Activated T-cell treated with anti-CD3 and anti-CD28 coated beads, Interleukin-2, amount 50 U/mL, for 24 hours (primary cell): ENCODE measurements at places on chromosomes 1 and 21.

DNA sequence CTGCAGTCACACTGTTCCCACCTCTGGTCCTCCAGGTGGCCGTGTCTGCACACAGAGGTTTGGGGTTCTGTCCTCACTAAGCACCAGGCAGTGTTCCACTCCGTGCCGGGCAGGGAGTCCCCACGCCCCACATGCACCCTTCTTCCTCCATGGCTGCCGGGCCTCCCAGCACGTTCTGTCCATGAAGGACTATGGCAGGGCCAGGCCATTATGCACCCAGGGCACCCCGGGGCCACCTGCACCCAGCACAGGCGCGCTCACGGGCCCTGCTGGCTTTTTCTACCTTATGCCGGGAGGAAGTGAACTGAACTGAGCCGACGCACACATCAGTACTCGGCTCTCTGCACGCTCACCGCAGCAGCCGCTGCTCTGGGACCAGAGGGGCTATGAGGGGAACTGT, 10.3 kb downstream of the PANK4 start:
- H3K27ac ChIP-seq: no peak overlapping the region
- H3K36me3 ChIP-seq: peaks cover 78% of the 10 kb centered on the region
- H3K27me3 ChIP-seq: no peaks in the 10 kb centered on the region
- no peak overlapping the region for H3K4me3 ChIP-seq
- H3K4me1 ChIP-seq: no peaks in the 10 kb centered on the region
- DNase-seq: no peak

GRCh38 chr1:175390081-175390481, 197.5 kb upstream of the KIAA0040 start:
- peaks cover 5% of the 10 kb centered on the region for H3K27me3 ChIP-seq
- no peak overlapping the region for H3K4me3 ChIP-seq
- no peak for DNase-seq
- no peaks in the 10 kb centered on the region for H3K36me3 ChIP-seq
- H3K27ac ChIP-seq: no peak overlapping the region

- H3K4me3 ChIP-seq: peak within 1 kb of the TSS; percentile 90
- H3K27ac ChIP-seq: peak within 1 kb of the TSS; percentile 96
- DNase-seq: peak; percentile 93
- no peaks in the 10 kb centered on the region for H3K27me3 ChIP-seq
These were observed at the start of gene AURKAIP1 for GRCh38 chr1:1374929-1375662. TSS of gene AURKAIP1 (minus strand) at chr1:1375207. CDS start at chr1:1374756, 451 bp downstream.

DNA sequence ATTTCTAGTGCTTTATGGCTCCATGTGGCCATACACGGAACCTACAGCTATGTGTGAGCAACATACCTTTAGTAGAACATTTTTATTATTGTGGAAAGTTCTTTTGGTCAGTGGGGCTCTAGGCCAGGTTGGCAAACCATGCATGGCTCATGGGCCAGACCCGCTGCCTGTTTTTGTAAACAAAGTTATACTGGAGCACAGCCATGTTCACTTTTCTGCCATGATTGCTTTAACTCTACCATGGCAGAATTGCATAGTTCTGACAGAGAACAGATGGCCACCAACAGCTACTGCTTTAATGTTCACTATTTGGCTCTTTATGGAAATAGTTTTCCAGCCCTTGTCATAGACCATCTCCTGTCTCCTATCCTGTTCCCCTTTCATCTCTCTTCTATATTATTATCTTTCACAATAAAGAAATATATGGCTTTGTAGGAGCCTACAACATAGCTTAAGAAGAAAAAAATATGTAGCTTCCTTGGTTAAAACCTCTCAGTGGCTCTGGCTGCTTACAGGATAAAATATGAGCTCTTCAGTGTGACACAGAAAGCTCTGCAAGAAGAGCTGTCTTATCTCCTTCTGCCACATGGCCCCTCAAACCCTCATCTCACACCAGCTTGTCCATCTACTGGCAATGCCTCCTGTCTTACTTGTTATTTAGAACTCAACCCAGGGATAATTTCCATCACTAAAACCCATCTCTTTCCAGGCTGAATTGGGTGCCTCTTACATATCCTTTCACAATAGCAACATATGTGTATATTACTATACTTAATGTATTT, 54.6 kb upstream of the RWDD3 start:
- DNase-seq: no peak
- H3K27me3 ChIP-seq: peaks cover 23% of the 10 kb centered on the region
- no peak overlapping the region for H3K4me3 ChIP-seq
- H3K36me3 ChIP-seq: no peaks in the 10 kb centered on the region
- H3K4me1 ChIP-seq: no peaks in the 10 kb centered on the region

GRCh38 chr1:101183388-101183699, 53.5 kb upstream of the S1PR1 start:
- H3K27ac ChIP-seq: peak overlapping the region; percentile 34
- DNase-seq: no peak
- H3K4me3 ChIP-seq: no peak overlapping the region
- peaks cover 79% of the 10 kb centered on the region for H3K4me1 ChIP-seq

DNA sequence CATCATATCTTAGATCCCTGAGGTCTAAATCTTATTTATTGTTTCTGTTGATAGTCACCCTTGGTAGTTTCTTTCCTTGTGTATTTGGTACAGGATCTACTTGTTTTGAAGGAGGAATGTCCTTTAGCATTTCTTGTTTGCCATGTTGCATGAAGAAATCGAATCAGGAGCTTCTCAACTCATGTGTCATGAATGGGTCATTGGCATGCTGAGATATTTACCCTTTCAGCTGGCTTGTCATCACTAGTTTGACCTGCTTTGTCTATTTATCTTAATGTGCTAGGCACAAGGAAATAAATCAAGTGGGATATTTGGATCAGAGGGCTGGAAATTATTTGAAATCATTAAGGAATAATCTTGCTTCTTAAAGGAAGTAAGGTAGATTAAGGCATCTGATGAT, 23.8 kb downstream of the THEM4 start:
- no peak overlapping the region for H3K27ac ChIP-seq
- DNase-seq: no peak
- peaks cover 1% of the 10 kb centered on the region for H3K4me1 ChIP-seq
- H3K27me3 ChIP-seq: no peaks in the 10 kb centered on the region

DNA sequence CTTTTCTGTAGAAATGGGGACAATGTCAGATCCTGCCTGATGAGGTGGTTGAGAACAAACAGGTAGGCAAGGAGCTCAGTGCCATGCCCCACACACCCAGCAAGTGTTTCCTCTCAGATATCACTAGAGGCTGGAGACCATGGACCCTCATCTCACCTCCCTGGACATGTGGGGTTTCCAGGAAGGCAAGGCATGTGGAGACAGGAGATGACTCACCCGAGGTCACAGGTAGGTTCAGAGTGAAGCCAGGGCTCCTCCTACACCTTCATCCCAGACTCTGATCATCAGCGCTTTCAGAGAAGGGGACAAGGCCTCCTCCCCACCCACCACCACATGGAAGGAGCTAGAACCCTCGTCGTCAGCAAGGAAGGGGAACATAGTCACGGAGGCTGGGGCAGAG, 69.2 kb downstream of the MATN1 start:
- peak overlapping the region; percentile 86 for H3K27ac ChIP-seq
- no peak for DNase-seq
- H3K27me3 ChIP-seq: peaks cover 35% of the 10 kb centered on the region
- H3K4me1 ChIP-seq: no peaks in the 10 kb centered on the region
- no peak overlapping the region for H3K4me3 ChIP-seq

- no peaks in the 10 kb centered on the region for H3K36me3 ChIP-seq
- no peak overlapping the region for H3K4me3 ChIP-seq
These were observed 98.1 kb downstream of the ADSS2 start for GRCh38 chr1:244353551-244354091.

DNA sequence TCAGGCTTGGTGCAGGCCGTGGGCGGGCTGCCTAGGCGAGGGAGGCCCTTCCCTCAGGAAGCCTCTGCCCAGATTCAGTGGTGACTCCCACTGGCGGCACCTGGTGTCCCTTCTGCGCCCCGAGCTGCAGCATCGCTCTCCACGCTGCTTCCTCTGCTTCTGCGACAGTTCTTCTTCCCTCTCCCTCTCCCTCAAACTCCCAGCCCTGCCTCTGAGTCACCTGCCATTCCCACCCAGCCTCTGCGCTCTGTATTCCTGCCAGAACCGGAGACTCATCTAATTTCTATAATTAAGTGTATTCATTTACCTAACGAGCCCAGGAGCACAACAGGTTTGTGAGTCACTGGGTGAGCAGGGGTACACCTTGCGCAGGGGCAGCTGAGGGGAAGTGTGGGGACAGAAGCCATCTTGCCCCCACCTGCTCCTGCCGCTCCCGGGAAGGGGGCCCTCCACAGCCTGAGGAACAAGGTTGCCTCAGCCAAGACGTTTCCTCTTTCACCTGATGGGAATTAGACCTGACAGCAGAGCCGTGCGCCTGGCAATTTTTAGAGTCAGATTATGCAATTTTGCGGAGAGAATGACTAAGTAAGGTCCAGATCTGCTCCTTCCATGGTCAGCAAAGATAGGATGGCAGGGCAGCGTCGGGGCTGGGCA, 19.4 kb downstream of the KCNC4 start:
- H3K27ac ChIP-seq: no peak overlapping the region
- peaks cover 50% of the 10 kb centered on the region for H3K36me3 ChIP-seq
- no peak for DNase-seq
- H3K4me3 ChIP-seq: no peak overlapping the region

- no peak overlapping the region for H3K4me3 ChIP-seq
- no peak for DNase-seq
These were observed 175.4 kb downstream of the IGSF21 start for GRCh38 chr1:18282851-18283600.
